ENCODE measurements at places on chromosomes 7 and 10. TPM values are rescaled to one million over a fixed set of nuclear protein-coding genes. Genes with fewer than 3 reads are reported as not detected.
A peak's percentile ranks its signal among the peaks of the same experiment; 100 is the strongest.

PDZD7 gene
- total RNA-seq = 2.4 TPM

NPY gene
- 7.5 TPM for total RNA-seq

SMURF1 gene
- total RNA-seq = 15.8 TPM

GBX1 gene
- total RNA-seq = not detected

UPK3BL1 gene
- total RNA-seq = 18.1 TPM

VWA2 gene
- 0.36 TPM for total RNA-seq

SPDYE2 gene
- not detected for total RNA-seq

- peak; percentile 52 for DNase-seq
Observed at GRCh38 chr7:158072991-158073730, 514.5 kb downstream of the PTPRN2 start.

DNA sequence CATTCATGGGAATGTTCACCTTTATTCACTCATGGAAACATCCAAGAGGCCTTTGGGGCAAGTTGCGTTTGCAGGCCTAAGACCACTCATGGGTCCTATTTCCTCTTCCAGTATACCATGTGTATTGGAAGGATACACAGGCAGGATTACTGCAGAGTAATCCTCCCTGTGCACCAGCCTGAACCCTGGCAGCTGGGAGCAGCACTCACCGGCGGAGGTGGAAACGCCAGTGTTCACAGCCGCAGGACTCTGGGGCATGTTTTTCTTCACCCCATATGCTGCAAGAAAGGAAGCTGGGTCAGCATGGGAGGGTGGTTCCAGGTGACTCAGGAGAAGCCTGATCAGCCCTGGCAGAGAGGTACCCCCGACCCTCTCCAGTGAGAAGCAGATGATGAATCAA is 24.5 kb downstream of the COL17A1 start:
- DNase-seq = no peak

GRCh38 chr7:135936497-135937217 is 40.5 kb downstream of the MTPN start:
- no peak for DNase-seq

DNA sequence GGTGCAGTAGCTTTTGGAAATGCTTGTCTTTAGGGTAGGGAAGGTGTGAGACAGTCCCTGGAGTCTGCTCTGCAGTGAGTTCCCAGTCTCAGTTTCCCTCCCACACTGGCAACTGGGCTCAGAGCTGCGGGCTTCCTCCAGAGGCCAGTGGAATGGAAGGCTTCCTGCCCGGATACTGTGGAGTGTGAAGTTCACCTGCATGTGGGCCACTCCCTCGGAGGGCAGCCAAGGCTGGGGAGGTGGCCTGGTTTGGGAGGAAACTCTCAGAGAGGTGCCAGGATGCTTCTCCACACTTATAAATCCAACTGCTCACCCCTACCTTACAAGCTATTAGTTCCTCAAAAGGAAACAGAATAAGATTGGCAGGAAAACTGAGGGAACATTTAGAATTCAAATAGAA is 18.1 kb upstream of the UBE2H start:
- DNase-seq = no peak

DNA sequence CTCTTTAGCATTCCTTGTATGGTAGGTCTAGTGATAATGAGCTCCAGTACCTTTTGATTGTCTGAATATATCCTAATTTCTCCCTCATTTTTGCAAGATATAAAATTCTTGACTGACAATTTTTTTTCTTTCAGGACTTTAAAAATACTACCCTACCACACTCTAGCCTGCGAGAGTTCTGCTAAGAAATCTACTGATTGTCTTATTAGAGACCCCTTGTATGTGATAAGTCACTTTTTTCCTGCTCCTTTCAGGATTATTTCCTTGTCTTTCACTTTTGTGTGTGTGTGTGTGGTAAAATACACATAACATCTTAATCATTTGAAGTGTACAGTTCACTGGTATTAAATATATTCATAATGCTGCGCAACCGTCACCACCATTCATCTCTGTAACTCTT is 68.7 kb upstream of the PPP1R9A start:
- no peak for DNase-seq

- DNase-seq = no peak
Observed at GRCh38 chr7:45064047-45064725, 24.6 kb downstream of the NACAD start.

- no peak for DNase-seq
Observed at GRCh38 chr10:4615042-4615441, 211.0 kb upstream of the AKR1E2 start.

DNA sequence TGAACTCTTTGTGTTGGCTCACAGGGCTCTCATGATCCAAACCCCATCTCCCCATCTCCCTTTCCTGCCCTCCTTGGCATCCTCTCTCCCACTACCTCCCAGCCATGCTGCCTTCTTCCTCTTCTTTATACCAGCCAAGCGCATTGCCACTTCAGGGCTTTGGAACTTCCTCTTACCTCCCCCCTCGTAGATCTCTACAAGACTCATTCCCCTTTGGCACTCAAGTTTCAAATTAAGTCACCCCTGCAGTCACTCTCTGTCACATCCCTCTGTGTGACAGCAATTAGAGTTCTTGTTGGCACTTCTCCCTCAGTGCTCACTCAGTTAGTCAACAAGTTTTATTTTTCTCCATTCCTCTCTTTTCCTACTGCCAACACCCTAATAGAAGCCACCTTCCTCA is 20.8 kb upstream of the NRP1 start:
- no peak for DNase-seq

- DNase-seq = no peak
Observed at GRCh38 chr10:123706236-123706635, 40.1 kb downstream of the GPR26 start.

- DNase-seq = no peak
Observed at GRCh38 chr7:108028111-108028510, 25.1 kb upstream of the LAMB1 start.

GRCh38 chr10:122141821-122142640 is 129.1 kb upstream of the BTBD16 start:
- no peak for DNase-seq

DNA sequence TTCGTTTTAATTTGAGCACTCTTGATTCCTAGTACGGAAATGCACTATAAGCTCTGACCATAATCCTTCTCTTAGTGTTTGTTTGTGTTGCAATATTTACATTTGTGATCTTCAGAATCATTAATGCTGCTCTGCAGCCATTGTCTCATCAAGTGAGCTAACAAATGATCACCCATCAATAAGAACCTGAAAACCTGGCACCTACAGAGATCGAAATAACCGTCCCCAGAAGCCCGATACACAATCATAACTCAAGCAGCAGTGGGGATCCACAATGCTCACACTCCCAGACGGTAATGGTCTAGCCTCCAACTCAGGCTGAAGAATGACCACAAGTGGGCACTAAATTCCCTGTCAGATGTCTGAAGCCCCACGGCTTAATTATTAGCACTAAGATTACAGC is 156.0 kb upstream of the NFE2L3 start:
- no peak for DNase-seq

GRCh38 chr7:107711301-107711700 is 32.6 kb upstream of the CBLL1 start:
- DNase-seq = no peak

DNA sequence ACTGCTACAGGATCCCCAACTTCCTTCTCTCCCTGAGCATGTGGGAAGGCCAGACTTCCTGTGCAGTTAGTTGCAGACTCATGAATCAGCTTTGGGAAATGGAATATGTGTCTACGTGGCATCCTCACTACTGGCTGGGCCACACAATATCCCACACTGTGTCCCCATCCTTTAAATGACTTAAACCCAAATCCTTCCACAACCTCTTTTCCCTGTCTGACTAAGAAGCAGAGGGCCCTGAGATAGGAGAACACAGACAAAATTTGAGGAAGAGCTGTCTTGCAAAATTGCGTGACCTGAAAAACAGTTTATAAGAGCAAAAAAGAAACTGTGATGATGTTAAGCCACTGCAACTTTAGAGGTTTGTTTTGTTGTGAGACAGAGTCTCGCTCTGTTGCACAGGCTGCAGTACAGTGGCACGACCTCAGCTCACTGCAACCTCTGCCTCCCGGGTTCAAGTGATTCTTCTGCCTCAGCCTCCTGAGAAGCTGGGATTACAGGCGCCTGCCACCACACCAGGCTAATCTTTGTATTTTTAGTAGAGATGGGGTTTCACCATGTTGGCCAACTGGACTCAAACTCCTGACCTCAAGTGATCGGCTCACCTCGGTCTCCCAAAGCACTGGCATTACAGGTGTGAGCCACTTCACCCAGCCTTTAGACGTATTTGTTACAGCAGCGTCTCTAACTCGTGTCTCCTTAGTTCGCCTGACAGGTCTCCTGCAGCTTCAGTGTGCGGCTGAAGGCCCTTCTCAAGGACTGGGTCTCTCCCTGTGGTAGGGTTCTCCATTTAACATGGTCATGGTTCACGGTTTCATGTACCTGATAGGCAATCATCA is 46.9 kb upstream of the SFMBT2 start:
- no peak for DNase-seq

GRCh38 chr10:72610466-72610865 is 15.4 kb downstream of the MICU1 start:
- no peak for DNase-seq

DNA sequence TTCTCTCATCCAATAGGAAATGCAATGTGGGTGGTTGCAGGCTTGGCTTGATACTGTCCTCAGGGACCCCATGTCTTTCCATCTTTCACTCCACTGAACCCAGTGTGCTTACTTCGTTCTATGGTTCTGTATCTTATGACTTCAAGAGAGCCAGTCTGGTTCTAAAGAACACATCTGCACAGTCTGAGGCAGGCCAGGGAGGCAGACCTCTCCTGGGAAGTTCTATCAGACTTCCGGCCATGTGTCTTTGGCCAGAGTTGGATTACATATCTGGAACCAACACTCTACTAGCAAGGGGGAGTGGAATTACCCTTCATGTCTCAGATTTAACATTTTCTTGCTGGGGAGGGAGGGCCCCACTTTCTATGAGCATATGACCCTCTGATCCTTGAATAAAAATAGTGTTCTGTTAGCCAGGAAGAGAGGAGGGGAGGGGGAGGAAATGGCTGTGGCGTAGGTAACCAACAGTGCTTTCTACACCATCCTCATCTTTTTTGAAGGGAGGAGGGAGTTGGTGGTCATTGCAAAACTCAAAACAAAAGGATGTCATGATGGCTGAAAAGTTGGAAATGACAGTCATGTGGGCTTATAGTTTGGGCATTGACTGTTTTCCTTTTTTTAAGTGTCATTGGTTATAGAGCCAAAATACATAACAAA is 370.2 kb downstream of the GATA3 start:
- DNase-seq = no peak

Data from sigmoid colon (tissue), 7 donors.